ENCODE measurements at places on chromosomes 7 and 10.
A peak's percentile ranks its signal among the peaks of the same experiment; 100 is the strongest.

- no peak for DNase-seq
Measured at GRCh38 chr7:156178214-156178613, 366.0 kb upstream of the SHH start.

DNA sequence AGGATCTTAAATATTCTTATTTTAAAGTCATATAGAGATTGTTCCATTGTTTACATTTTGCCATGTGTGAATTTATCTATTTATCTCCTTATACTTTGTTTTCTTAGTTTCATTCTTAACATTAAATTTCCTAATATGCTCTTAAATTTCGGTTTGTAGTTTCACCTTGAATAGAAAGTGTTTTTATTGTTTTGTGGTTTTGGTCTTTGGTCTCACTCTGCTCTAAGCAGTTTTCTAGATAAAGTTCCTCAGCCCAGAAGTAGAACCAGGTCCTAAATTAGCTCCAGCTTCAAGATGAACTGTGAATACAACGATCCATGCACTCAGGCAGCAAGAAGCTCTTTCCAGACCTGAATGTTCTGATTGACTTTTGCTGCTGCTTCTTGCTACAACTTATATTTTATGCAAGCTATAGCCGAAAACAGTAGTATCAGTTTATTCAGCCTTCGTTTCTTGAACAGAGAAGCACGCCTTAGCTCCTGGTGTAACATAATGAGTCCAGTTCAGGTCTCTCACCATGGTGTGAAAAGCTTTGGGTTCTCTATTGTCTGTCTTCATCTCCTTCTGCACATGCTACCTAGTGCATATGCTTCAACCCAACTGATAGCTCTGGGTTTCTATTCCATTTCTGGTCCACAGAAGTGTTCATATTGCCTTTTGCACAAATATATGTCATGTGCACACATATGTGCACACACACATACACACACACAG lies 95.3 kb downstream of the SEM1 start:
- no peak for DNase-seq

DNA sequence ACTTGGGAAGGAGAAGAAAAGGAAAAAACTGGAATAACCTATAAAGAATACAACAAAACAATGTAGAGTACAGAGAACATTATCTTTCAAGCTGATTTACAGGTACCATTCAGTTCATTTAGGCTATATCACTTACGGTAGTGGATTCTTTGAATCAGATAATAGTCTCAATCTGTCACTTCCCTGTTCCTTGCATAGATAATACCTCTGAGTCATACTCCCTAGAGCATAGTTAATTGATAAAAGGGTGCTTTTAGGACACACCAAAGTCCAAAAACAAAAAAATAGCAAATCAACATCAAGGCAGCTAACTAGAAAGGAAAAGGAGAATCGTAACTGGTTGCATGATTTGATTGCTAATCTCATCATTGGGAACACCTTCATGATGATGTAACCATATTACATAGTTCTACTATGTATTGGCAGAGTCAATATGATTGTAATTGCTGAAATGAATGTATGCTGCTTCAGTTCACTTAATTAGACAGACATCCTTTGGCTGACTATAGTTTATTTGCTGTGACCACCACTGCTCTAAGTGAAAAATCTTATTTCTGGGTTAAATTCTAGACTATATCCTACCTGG lies 844.4 kb downstream of the GATA3 start:
- DNase-seq = no peak

GRCh38 chr7:36232555-36232954 lies 79.5 kb downstream of the EEPD1 start:
- DNase-seq = no peak

- DNase-seq = no peak
Measured at GRCh38 chr10:75679536-75679935, 248.1 kb downstream of the LRMDA start.

DNA sequence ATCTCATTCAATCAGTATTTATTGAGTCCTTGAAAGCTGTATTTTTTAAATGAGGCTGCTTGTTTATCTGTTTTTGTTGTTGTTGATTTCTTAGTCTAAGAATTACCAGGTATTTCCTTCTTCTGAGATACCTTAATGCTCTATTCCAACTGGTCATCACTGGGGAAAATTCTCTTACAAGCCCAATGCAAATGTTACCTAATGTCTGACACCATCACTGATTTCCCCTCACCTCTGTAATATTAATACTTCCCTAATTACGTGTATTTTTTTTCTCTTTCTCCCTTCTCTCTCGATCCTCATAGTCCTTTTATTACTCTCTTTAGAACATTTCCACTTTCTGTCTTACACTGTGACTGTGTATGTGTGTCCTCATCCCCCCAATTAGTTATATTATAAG lies 13.9 kb downstream of the HDAC9 start:
- DNase-seq = no peak

DNA sequence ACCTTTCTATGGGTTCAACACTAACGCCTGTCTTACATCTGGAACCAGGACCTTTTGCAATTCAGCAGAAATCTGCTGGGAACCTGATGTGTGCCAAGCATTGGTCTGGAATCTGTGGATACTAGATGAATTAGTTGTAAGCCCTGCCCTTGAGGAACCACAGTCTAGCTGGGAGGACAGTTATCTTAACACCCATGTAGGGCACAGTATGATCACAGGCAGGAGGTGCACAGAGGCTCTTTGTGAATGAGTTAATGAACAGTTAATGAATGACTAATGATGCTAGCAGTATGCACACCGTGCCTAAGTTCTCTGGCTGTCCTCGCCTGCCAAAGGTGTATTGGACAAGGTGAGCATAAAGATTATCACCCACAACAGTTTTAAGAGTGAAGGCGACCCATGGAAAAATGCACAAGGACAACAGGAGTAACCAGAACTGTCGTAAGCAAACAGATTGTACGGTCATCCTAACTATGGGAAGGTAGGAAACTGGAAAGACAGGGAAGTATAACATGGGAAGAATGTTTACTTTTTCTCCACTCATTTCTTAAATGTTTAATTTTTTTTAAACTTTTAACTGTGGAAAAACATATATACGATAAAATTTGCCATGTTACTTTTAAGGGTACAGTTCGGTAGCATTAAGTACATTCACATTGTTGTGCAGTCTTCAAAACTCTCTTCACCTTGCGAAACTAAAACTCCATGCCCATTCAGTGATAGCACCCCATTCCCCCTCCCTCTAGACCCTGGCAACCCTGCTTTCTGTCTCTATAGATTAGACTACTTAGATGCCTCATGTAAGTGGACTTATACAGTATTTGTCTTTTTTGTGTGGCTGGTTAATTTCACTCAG lies 139.9 kb downstream of the CXCL12 start:
- DNase-seq = peak; percentile 0

DNA sequence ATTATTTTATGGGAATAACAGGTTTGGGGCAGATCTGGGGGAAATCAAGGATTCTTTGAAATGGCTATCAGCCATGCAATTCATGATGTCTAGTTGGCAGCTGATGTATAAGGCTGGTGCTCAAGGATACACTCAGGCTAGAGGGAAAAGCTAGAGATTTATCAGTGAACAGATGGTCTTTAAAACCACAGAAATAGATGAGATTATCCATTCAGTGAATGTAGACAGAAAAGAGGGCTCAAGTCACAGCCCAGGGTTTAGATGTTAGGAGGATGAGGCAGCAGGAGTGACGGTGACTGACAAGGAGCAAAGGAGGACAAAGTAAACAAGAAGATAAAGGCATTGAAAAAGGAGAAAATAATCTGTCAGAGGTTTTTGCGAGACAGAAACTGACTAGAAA lies 238.7 kb downstream of the CDK14 start:
- DNase-seq = no peak

- no peak for DNase-seq
Measured at GRCh38 chr10:11205030-11205772, 187.5 kb downstream of the CELF2 start.

- DNase-seq = peak; percentile 76
Measured at GRCh38 chr7:66110856-66111255, 3.8 kb upstream of the CRCP start.

DNA sequence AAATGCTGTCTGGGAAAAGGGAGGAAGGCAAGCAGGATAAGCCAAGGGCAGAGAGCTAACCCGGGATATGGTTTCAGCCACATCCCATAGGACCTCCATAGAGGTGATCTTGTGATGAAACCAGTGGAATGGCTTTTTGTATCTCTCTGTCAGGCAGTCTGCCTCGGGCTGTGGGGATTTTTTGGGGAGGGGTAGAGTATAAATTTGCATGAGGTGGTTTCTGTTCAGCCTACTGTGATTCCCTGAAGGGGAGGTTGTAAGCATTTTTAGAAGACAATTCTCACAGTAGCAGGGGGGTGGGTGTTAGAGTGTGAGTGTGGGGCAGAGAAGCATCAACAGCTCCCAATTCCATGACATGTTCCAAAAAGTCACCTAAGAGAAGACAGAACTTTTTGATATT lies 11.8 kb downstream of the OR9A2 start:
- no peak for DNase-seq

GRCh38 chr10:34933676-34934075 lies 118.6 kb upstream of the PARD3 start:
- DNase-seq = no peak

DNA sequence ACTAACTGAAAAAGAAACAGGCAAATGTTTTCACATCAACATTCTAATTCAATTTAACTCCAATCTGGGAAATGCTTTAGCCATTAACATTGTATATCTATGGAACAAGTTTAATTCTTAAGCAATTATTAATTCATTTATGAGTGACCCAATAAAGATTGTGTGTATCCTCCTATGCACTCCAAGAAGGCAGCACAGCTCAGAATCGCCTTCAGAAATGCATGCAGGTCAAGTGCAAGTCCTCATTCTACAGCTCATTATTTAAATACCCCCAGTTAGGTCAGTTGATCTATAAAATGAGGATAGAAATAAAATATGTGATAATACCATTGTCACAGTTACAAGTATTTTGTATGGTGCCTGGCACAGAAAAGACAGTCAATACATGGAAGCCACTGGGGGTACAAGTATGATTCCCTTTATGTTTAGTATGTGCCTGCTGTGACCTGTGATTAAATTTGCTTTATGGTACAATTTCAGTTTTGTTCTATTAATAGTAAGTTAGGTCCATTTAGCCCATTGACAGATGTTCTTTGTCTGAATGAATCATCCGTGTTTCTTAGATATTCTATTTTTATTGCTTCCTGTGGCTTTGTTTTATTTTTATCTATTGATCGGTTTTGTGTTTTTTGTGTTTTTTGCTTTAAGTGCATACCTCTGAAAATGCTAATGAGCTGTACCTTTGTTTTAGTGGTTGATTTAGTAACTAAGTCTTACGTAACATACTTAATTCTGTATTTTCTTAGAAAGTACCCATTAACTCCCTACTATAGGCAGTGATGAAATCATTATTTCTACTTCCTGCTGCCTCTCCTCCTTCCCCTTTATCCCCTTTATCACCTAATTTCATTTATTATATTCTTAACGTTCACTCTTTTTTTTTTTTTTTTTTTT lies 42.8 kb downstream of the CPXM2 start:
- DNase-seq = no peak

GRCh38 chr7:23335621-23336020 lies 36.5 kb downstream of the MALSU1 start:
- no peak for DNase-seq

GRCh38 chr7:114466917-114467316 lies 52.3 kb downstream of the FOXP2 start:
- DNase-seq = no peak

DNA sequence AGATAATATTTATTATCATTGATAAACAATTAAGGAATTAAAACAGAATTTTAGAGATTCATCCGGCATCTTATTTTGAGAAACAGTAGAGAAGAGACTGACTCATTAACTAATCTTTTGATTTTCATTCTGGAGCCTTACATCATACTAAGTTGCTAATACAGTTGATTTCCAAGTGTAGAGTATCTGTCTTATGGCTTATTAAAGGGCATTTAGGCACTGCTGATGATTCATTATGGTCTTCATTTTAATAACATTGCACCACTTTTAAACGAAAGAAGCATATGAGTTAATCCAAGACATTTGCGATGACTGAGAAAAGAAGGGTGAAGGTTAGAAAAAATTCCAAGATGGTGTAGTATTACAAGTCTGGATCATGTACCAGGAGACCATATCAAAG lies 186.0 kb upstream of the CACNA2D1 start:
- DNase-seq = no peak

DNA sequence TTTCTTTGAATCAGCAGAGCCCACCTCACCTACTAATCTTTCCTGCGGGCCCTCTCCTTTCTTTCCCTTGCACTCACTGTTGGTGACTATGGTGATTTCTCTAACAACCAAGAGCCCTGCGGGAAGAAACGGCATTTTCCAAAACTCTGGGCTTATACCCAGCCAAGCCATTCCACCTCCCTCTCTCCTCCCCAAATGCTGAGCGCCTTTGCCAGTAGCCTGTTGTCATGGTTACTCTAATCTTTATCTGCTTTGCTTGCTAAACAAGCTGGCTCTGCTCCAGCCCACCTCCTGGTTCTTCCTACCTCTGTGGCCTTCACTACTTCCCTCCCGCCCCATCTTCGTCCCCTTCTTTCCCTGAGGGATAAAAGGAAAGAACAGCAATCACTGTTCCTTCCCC lies 86.7 kb downstream of the DGKI start:
- DNase-seq = no peak

- DNase-seq = no peak
Measured at GRCh38 chr10:133225707-133226191, 4.3 kb upstream of the UTF1 start.

DNA sequence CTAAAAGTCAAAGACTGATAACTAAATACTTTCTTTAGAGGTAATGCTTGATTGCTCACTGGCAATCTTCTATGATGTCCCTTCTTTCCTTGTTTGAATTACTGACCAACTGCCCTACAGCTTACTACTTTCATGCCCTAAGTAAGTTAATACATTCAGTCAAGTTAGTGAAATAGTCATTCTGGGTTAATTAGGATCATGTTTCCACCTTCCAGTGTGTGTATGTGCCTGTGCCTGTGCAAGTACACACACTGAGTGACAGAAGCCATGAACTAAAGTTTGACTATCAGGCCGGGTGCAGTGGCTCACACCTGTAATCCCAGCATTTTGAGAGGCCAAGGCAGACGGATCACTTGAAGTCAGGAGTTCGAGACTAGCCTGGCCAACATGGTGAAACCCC lies 187.9 kb downstream of the CACNA2D1 start:
- DNase-seq = no peak

DNA sequence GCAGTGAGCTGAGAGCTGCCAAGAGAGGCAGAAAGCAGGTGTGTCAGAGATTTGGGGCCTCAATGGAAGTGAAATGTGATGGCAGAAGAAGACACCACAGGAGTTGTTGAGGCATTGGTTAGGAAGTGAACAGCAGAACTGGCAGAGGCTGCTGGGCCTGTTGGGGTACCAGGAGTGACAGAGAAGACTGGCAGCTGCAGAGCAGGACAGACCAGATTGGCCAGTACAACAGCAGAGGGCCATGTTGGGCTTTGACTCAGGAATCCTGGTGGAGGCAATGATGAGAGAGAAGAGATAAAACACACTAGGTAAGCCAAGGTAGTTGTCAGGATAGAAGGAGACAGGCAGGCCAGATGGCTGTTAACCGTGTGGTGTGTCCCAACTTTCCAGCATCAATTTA lies 19.9 kb upstream of the HERPUD2 start:
- no peak for DNase-seq

All from GM03348 (cell line).